ENCODE measurements at places on chromosomes 1 and 21.
A peak's percentile ranks its signal among the peaks of the same experiment; 100 is the strongest.

GRCh38 chr1:196723325-196724185, 51.1 kb upstream of the CFHR3 start:
- peak; percentile 80 for DNase-seq

GRCh38 chr1:155241841-155242264, 13.4 kb downstream of the ENTREP3 start:
- DNase-seq: no peak

GRCh38 chr1:205500240-205501233, 3.9 kb upstream of the CDK18 start:
- DNase-seq: peak; percentile 74

DNA sequence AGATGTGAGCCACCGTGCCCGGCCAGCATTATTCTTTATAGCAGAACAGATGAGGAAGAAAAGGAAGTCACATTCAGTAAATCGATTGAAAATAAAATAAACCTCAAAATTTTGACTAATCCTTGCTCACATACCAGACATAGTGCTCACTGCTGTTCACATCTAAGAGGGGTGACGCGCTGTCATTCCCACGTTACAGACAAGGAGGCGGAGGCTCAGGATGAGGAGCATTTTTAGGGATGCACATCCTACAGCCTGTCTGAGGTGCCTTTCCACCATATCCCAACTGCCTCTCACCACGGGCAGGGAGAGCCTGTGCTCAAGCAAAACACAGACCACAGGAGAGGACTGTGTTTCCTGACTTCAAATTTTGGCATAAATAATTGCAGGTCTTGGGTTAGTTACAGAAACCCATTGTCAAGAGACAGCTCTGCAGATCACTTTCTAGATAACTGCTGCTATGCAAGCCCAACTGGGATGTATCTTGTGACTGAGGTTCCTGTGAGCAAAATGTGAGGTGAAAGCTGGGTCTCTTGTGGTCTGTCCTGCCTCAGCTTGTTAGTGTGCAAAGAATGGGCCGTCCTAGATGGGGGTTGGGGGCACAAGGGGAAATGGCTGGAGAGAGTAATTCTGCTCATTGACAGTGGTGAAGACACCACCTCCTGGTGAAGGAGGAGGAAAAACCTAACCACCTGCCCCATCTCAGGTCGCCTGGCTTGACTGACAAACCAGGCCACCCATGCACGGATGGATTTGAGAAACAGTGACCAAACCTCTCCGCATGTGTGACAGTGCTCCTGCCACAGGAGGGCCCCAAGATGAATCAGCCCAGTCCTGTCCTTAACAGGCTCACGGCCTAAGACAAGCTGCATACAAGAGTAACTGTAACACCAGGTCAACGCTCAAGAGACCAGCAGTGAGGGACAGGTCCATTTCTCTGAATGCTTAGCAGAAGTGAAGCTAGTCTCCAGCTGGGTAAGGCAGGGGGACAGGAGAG, 8.2 kb downstream of the TNN start:
- DNase-seq: no peak

GRCh38 chr21:45892916-45893739, 88.4 kb upstream of the COL6A1 start:
- DNase-seq: peak; percentile 50

DNA sequence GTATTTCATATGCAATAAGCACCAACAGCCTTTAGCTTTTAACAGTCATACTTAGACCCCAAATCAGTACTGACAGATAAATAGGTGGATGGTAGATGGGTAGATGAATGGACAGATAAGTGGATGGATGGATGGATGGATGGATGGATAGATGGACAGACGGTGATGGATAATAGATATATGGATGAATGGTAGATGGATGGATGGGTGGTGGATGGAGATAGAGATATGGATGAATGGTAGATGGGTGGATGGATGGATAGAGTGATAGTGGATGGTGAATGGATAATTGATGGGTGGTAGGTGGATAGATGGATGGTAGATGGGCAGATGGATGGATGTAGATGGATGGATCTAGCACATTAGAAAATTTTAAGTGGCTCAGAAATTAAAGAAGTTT, 62.5 kb downstream of the TIAM1 start:
- DNase-seq: no peak

DNA sequence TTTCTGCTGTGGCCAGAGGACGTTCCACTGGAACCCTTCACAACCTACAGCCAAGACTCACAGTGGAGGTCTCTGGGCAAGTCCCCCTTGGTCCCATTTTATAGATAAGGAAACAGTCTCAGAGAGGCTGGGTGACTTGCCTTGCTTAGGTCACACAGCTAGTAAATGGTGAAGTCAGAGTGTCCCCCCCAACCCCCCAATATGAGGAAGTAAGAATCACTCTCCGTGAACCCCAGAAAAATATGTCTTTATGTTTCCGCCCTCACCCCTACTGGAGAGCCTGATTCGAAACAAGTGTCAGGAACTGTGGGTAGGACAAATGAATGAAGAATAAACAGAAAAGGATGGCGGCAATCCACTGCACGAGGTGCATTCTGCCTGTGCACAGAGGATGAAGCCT, 56.7 kb downstream of the H3-3A start:
- DNase-seq: no peak

GRCh38 chr1:237139732-237140131, 97.7 kb downstream of the RYR2 start:
- DNase-seq: no peak

DNA sequence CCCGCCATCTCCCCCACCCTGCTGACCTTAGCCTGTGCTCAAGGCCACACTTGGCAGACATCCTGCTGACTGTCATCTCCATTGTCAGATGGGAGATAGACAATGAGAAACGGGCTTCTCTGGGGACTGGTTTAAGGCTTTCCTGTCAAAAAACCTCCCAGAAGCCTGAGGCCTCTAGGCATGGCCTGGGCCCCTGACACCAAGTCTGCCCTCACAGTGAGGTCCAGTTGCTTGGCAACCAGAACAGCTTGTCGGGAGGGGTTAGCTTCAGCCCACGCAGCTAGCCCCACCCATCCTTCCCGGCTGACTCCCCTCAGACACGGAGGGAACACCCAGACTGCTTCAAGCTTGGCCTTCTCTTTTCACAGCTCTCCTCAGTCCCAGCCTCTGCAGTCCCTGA, 11.0 kb downstream of the PLEKHA6 start:
- DNase-seq: peak; percentile 21

DNA sequence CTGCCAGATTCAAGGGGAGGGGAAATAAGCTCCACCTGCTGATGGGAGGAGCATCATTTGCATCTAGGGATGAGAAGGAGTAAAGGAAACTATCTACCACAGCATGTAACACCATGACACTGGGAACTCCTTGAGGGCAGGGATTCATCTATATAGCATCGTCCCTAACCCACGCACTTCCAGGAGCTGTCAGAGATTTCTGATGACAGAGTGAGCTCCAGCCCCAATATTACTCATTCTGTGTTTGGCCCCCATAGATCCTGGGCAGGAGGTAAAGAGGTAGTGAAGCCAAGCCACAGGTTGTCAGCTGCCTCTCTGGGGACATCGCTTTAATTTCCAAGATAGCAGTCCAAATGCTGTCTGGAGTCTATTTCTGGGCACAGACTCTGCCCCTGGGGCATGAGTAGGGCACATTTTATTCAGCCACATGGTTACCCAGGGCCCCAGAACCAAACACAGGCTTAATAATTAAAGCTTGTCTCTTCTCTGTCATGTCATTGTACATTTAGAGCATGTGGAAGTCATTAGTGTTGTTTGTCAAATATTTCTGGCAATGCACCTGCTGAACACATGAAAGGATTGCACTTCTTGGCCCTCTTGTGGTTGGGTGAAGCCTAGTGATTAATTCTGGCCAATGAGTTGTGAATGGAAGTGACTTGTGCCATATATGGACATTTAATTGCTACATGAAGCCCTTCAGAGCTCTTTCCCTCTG, 105.9 kb upstream of the POU3F1 start:
- peak; percentile 92 for DNase-seq

- peak; percentile 74 for DNase-seq
Measured at GRCh38 chr1:197399755-197400521, 131.9 kb downstream of the CRB1 start.

- DNase-seq: no peak
Measured at GRCh38 chr1:64550510-64550909, 80.6 kb downstream of the CACHD1 start.

DNA sequence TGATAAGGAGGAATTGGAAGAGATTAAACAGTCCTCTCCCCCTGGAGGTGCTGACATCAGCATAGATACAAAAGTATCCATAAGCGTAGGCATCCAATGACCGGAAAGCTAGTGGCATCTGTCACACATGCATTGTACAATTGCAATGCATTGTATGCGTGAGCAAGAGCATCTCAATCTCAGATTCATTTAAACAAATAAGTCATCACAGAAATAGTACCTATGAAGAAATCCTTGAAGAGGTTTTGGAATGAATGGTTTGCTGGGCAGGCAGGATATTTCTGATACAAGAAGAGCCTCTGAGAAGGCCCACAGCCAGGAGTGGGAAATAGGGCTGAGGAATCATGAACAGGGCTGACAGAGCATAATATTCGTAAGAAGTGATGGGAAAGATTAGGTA, 88.9 kb upstream of the ABCD3 start:
- no peak for DNase-seq

- DNase-seq: peak; percentile 97
Measured at GRCh38 chr1:208069317-208069716, 158.4 kb upstream of the CD34 start.

- no peak for DNase-seq
Measured at GRCh38 chr1:89600451-89601224, 32.3 kb upstream of the LRRC8C start.

DNA sequence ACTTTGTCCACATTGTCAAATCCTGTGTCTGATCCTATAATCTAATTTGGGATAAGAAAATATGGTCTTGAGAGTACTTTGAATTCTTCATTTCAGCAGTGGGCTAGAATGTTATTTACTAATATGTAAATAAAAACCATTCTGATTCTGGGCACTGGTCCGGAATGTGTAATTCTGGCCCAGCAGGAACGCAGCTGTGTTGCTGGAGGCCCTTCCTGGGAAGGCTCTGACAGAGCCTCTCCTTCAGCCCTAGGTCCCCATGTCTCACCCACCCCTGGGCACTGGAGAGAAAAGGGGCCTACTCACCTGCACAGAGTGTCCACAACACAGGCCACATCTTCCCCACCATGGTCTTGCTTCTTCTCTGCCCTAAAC, 251 bp downstream of the GPA33 start:
- DNase-seq: no peak

DNA sequence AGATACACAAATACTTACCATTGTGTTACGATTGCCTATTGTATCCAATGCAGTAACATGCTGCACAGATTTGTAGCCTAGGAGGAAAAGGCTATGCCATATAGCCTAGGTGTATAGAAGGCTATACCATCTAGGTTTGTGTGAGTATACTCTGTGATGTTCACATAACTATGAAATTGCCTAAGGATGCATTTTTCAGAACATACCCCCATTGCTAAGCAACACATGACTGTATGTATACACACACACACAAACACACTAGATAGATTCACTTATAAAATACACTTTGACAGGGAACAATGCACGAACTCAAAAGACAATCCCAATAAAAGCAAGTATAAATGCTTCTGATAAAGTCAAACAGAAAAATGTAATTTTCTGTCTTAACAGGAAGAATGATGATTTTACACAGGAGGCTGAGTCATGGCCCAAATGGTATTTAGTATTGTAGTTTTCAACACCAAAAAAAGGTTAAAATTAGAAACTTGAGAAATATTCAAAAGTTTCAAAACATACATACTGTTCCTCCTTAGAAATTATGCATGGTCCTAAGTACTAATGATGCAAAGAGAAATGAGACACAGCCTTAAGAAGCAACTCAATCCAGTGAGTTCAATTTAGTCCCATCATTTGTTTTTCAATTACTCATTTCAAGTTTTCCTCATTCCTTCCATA, 12.2 kb downstream of the FH start:
- no peak for DNase-seq

GRCh38 chr1:162217706-162218105, 148.2 kb downstream of the NOS1AP start:
- peak; percentile 67 for DNase-seq

Data from NCI-H69 (cell line).